ENCODE measurements at places on chromosomes 5 and 9. TPM values are rescaled to one million over a fixed set of nuclear protein-coding genes. Genes with fewer than 3 reads are reported as not detected.

DNA sequence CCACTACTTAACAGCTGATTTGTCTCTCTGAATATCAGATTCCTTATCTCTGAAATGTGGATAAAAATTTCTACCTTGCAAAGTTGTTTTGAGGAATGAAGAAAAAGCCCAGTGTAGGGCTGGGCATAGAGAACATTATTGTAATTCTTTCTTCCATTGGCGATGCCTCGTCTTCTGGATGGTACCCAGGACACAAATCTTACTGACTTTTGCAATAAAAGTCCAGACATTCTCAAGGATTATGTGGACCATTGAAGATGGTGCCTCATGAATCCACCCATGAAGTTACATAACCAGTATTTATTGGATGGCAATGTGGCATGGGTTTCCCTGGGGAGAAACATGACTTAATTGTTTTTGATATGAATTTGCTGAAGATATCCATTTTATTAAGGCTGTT lies 33.1 kb downstream of the NNT start:
- no peak for DNase-seq

- peak; percentile 47 for DNase-seq
Measured at GRCh38 chr9:70881333-70881732, 240.1 kb downstream of the TRPM3 start.

- DNase-seq = no peak
Measured at GRCh38 chr9:102482776-102483175, 512.4 kb upstream of the CYLC2 start.

DNA sequence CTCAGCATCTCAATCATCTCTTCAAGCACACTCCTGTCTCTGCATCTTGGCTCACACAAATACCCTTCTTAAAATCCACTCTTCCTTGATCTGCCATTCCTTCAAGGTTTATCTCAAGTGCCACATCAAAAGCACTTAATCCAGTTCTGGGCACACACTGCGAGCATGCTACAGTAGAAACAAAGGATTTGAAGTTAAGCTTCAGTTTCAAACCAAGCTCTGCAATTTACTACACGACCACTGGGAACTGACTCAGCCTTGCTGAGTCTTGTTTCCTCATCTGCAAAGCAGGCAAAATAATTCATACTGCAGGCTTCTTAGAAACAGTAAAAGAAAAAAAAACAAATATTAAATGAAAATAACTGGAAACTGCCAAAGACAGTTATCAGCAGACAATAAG lies 50.5 kb upstream of the CTNNAL1 start:
- peak; percentile 21 for DNase-seq

DNA sequence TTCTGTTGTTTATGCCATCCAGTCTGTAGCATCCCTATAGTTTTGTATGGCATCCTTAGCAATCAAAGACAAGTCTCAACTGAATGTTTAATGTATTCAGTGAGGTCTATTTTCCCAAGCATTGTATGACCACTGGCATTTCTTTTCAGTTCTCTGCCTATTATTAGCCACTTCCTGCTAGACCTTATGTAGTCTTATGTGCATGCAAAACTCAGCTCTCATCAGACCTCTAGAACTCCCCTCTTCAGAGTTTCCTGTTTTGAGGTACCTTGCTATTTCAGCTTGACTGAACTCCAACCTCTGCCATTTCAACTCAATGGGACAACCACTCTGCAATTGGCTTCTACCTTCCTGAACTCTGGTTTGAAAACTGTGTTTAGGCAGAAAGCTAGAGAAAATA lies 113.2 kb downstream of the SLC25A46 start:
- DNase-seq = no peak

DNA sequence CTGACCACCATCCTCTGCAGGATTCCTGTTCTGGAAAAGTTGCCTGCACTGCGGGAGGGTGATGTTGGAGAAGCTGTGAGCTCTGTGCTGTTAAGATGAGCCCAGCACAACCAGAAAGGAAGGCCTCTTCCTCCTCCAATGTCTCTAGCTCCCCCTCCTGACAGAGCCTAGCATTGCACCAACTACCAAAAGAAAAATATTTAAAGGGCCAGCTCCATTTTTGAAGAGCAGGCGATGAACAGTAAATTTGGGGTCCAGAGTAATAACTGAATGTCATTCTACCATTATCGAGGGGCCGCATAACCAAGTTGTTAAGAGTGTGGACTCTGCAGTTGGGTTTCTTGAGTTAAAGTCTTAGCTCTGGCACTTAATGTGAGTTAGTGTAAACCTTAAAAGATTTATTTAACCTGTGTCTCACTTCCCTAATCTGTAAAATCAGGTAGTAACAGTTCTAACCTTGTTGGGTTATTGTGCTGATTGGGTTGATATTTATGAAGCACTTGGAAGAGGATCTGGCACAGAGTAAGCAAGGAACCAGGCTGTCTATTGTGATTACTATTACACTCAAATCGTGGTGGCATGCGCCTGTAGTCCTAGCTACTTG lies 3.9 kb downstream of the TEX53 start:
- DNase-seq = peak; percentile 78

DNA sequence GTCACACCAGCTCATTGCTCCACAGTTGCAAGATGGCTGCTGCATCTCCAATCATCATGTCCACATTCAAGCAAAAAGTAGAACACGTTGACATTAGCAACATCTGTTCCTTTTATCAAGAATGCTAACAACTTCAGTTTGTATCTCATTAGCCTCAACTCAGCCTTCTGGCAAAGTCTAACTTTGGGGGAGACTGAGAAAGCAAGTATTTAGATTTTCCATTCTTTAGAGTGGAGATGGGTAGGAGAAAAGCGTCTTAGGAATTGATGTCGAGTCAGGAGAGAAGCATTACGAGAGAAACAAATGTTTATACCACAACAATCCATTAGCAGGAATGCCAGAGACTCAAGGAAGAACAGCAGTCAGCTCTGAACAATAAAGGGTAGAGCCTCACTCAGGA lies 446.3 kb downstream of the ENC1 start:
- no peak for DNase-seq

GRCh38 chr9:13721481-13722235 lies 442.2 kb upstream of the MPDZ start:
- no peak for DNase-seq

DNA sequence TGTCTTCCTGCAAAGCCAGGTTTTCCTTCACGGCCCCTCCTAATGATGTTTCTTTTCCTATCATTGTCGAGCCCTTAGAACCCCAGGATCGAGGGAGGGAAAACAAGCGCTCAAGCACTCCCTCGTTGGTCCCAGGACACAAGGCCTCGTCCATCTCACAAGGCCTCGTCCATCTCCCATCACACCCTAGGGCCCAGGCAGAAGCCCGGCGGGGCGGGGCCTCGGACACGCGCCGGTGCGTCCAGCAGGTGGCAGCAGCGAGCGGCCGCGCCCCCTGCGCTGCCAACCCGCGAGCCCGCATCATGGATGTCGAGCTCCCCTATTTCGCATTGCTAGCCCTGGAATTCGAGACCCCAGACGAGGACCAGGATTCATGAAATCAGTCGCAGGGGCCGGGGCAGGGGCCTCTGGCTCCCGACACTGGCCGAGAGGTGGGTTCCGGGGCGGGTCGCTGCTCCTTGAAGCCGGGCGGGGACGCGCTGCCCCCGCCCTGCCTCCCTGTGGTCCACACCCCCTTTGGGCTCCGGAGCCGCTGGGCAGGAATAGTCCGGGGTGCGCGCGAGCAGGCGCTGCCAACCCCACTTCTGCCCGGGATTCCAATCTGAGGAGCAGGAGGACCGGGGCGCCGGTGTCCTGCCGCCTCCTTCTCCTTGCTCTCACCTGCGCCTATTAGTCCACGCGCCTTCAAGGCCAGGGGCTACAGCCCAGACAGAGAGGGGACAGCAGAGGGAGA lies at the start of gene ABLIM3:
Gene ABLIM3, plus strand, starts transcription at position 270 of the 733 bp plus-strand sequence. CDS start 603 bp downstream, outside the sequence.
- DNase-seq = peak; percentile 80

NR2F1 gene
- 21.1 TPM for total RNA-seq

ZDHHC11 gene
- 0.92 TPM for total RNA-seq

ZNF354B gene
- total RNA-seq = 31.3 TPM

SPATA31E1 gene
- not detected for total RNA-seq

SLC26A2 gene
- 20.1 TPM for total RNA-seq

Data from neural progenitor cell (in vitro differentiated cells).